Thyroid gland (tissue), 4 donors: ENCODE measurements at places on chromosomes 7 and 10. TPM values are rescaled to one million over a fixed set of nuclear protein-coding genes. Genes with fewer than 3 reads are reported as not detected.

Gene TSPAN14
- 81.5 TPM for total RNA-seq

Gene FIS1
- 361 TPM for total RNA-seq

Gene LIPK
- not detected for total RNA-seq

Gene SPDYE2B
- total RNA-seq: not detected

GRCh38 chr7:105744258-105744657 is 132.1 kb downstream of the ATXN7L1 start:
- no peak for DNase-seq

DNA sequence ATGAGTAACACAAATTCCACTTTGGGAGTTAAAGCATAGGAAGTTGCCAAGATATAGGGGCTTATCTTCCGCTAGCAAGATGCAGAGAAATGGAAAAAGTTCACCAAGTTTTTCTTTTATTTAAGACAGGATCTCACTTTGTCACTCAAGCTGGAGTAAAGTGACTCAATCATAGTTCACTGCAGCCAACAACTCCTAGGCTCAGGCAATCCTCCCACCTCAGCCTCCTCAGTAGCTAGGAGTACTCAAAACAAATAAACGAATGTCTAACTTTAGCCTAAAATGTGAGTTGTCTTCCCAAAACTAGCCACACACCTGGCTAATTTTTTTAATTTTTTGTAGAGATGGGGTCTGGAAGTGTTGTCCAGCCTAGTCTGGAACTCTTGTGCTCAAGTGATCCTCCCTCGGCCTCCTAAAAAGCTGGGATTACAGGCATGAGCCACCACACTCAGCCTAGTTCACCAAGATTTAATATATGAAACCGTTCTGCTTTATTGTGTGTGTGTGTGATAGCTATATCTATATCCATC is 9.9 kb downstream of the VIM start:
- no peak for DNase-seq

GRCh38 chr7:77497079-77497478 is 40.0 kb upstream of the PTPN12 start:
- DNase-seq: no peak

GRCh38 chr10:71253981-71254818 is 41.8 kb downstream of the UNC5B start:
- no peak for DNase-seq

- DNase-seq: no peak
Observed at GRCh38 chr10:103736763-103737162, 118.6 kb downstream of the SH3PXD2A start.

DNA sequence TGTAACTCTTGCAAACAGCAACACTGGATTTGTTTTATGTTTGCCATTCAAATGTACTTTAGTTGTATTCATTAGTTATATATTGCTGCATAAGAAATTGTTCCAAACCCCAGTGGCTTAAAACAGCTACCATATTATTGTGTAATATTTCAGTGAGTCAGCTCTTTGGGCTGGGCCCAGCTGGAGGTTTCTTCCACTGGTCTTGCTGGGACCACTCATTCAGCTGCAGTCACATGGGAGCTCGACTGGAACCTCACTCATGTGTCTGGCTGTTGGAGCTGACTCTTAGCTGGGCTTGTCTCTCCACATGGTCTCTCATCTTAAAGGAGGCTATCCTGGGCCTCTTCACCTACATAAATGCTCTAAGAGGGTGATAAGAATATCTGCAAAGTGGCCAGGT is 23.2 kb upstream of the PIP4K2A start:
- DNase-seq: no peak

GRCh38 chr10:87546971-87547413 is 42.3 kb downstream of the MINPP1 start:
- DNase-seq: peak; percentile 12
